IPS DF 6.9 (cell line): ENCODE measurements at places on chromosomes 16 and 17.

DNA sequence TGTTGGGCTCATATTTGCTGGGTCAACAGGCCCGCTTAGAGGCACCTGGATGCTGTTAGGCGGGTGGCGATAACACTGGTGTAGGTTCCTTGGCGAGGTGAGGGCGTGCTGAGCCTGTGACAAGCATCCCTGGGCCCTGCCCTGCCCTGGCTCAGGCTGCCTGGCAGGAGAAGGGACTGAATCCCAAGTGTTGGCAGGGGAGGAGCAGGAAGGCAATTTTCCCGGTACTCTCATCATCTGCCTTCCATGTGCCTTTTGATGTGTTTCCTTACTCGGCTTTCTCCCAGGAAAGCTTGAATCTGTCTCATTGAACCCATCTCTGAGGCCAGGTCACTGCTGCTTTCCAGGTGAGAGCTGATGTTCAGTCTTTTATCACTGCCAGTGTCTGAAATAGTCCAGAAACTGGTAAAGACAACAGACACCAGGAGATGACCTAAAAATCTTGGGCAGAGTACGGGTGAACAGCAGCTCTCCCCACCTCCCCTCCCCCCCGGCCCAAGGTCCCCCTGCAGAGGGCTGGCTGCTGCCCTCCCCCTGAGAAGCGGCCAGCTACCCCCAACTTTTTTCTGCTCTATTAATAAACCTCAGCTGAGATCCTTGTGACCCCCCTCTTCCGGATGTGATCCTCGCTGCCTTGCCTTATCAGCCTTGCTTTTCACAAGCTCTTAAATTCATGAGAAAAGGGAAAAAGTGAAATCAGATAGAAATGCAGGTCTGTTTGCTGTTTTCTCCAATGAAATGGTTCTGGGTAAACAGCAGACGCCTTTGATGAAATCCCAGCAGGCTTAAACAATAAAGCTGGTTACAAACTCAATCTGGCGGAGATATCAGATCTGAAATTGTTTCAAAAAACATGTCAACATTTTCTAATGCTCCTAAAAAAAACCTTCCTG, 29.0 kb downstream of the RTN4RL1 start:
- DNase-seq = no peak

DNA sequence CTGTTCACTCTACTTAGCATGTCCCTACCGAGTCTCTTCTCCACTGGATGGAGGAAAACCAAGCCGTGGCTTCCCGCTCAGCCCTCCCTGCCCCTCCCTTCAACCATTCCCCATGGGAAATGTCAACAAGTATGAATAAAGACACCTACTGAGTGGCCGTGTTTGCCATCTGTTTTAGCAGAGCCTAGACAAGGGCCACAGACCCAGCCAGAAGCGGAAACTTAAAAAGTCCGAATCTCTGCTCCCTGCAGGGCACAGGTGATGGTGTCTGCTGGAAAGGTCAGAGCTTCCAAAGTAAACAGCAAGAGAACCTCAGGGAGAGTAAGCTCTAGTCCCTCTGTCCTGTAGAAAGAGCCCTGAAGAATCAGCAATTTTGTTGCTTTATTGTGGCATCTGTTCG, 2.8 kb upstream of the LPCAT2 start:
- DNase-seq = no peak

GRCh38 chr16:86306011-86306644, 204.2 kb upstream of the FOXF1 start:
- DNase-seq = no peak

DNA sequence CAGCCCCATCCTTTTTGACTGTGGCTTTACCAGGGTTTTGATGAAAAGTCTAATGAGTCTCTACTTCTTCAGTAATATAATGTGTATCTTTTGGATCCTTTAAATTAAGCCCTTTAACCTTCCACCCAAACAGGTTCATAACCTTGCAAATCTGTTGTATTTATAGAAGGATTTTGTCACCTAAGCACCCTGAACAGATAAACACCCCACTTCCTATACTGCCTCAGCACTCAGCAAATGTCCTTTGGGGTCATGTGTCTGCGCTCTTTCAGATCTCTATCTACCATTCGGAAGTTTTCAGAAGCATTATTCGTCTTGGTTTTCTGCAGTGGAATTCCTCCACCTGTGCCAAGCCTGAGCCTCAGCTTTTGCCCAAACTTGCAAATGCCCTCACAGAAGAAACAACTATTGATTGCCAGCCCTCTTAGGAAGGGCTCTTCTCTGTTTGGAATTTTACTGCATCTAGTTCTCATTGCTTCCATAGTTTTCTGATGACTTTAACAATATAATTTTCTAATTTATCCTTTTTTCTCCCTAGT, 214.8 kb upstream of the KCNJ16 start:
- no peak for DNase-seq

GRCh38 chr17:79684132-79684985, 46.4 kb upstream of the ENPP7 start:
- no peak for DNase-seq
